Umbilical cord (tissue), 2 donors: ENCODE measurements at places on chromosomes 11 and 22. TPM values are rescaled to one million over a fixed set of nuclear protein-coding genes. Genes with fewer than 3 reads are reported as not detected.

DNA sequence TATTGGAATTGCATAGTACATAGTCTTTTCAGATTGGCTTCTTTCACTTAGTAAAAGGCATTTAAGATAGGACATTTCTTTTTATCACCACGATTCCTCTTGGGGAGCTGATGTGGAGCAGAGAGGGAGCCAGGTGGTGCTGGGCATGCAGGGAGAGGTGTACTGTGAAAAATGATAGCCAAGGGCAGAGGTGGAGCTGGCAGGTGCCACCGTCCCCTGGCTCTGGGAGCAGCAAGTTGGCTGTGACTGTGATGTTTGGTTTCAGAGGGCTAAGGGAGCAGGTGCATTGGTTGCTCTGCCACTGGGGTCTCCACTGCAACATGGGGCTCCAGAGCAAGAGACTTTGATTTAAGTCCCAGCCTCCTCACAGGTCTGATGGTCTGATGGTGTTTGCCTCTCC, 16.5 kb downstream of the SGSM1 start:
- DNase-seq: no peak

DNA sequence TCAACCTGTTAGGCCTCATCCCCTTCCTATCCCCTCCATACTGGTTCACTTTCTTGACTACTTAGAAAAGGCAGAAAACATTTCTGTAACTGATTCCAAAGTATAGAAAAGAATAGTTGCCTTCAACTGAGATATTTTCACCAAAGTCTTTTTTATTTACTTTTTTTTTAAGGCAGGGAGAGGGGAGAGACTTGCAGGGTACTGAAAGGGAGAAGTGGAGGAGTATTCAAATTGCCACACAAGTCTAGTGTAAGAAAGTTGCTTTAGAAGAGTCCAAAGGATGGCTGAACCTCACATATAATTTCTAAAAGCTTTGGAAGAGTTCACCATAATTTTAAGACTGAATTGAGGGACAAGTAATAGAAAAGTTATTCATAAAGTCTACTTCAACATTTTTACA, 6.3 kb downstream of the PHF21A start:
- no peak for DNase-seq

DNA sequence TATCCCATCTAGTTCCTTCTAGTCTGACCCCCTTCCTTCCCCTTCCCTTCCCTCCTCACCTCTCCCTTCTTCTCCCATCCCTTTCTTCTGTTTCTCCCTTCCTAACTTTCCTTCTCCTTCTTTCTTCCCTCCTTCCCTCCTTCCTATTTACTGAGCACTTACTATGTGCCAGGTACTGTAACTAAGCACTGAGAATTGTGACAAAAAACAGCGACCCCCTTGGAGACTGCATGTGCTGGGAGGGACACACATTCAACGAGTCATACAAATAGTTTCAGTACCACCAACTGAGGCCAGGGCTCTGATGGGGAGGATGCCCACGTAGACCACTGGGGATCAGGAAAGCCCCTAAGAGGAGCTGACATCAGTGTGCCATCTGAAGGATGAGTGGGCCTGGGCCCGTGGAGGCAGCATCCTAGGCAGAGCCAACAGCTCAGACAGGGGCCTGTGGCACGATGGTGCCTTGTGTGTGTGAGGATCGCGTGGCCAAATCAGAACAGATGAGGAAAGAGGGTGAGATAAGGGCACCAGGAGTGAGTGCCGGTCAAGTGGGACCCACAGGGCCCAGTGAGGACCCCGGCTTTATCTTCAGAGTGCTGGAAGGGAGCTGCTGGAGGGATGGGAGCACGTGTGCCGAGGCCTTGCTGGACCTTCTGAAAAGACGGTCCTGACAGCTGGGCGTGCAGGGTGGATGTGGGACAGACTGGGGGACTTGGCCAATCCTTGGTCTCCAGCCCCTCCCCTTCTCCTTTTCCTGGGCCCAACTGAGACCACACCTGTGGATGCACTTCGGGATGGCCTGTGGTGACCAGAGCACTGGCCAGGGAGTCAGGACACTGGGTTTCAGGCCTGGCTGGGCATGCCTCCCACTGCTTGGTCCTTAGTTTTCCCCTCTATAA, 38.4 kb upstream of the CRYBB3 start:
- no peak for DNase-seq

DNA sequence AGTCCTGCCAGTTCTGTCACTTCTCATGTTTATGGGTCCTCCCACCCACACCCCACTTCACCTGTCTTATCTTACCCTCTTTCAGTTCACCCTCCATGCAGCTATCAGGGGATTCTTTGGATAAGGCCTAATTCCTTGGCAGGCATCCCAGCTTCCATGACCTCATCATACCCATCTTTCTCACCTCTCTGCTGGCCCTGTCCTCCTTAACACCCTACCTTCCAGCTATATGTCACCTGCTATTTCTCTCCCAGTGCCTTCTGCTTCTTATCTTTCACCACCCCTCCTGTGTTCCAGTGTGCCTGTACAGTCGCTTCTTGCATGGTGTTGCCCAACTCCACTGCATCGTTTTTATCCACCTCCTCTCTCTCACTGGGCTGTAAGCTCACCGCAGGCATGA, 28.3 kb downstream of the SNU13 start:
- DNase-seq: no peak

DNA sequence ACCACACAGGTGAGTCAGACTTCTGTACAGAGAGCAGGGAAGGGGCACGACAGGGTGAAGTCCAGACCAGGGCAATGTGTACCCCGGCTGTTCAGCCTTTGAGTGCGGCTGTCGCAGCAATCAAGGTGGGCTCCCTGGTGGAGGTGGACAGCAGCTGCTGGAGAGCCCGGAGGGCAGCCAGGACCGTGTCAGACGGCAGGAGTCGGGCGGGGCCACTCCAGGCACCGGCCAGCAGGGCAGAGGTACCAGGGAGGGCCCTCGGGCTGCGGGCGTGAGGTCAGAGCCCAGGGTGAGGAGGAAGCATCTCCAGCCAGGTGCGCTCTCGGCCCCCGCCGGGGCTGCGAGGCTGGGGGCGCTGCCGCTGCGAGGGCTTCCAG, 802 bp upstream of the PIM3 start:
- no peak for DNase-seq

CRYBA4 gene
- not detected for total RNA-seq

DNA sequence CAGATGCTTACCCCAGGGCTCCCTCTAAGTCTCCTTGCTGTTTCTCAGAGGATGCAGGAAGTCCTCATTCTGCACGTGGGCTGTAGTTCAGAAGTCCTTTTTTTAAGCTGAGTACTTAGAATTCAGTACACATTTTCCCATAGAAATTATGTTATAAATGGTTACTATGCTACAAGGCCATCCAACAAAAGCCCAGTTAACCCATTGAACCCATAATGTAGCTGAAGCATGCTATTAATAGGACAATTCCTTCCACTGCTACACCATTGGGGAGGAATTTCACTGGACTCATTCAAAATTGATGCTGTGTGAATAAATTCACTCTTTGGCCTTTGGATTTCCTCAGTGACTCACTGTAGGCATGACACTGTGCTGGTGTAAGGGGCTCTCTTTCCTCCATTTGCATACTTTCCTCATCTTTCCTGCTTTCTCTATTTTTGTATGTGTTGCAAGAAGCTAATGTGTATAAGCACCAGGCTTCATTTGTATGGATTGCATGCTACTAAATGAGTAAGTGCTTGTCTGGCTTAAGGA, 148.0 kb downstream of the NTM start:
- no peak for DNase-seq
